GM18507 (cell line): ENCODE measurements at places on chromosomes 6 and 20.

DNA sequence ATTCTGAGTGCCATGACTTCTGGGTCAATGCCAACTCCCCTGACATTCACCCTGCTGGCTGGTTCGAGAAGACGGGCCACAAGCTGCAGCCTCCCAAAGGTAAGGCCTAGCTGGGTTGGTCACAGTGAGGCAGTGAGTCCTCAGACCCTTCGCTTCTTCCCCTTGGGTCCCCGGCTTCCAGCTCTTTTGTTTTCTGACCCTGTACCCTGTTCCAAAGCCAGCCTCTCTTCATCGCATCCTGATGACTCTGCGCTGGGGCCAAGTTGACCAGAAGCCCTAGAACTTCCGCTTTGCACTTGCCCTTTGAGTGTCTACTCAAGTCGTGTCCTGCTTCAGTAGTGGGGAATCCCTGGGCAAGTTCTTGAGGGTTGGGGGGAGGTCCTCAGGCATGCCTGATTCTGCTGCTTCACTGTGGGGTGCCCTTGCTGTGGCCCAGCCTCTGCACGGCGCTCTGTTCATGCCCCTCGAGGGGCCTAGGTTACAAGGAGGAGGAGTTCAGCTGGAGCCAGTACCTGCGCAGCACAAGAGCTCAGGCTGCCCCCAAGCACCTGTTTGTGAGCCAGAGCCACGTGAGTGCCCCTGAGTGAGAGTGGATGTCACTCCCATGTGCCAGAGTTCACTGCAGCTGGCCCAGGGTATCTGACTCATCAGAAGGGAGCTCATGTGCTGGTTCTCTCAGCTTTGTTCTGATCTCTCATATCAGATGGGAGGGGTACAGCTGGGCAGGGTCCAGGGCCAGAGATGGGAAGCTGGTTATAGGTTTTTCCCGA, 23.0 kb downstream of the L3MBTL1 start:
- no peak for DNase-seq

DNA sequence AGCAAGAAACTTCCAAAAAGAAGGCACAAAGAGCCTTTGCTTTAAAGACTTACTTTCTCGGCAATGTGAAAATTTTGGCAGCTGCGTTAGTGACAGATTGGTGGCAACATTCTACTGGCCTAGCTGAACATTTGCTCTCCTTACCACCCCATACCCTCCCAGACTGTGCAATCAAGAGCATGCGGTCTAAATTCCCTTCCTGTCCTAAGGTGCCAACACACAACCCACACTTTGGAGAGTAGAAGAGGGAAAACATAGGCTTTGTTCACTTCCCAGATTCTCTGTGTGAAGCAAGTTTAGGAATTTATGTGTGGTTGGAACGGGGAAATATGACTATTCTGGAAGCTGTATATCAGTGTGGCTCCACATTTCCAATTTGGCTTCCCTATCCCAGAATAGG, 29.8 kb upstream of the NEDD9 start:
- DNase-seq, result no peak

GRCh38 chr6:169169941-169170582, 83.6 kb downstream of the THBS2 start:
- no peak for DNase-seq

DNA sequence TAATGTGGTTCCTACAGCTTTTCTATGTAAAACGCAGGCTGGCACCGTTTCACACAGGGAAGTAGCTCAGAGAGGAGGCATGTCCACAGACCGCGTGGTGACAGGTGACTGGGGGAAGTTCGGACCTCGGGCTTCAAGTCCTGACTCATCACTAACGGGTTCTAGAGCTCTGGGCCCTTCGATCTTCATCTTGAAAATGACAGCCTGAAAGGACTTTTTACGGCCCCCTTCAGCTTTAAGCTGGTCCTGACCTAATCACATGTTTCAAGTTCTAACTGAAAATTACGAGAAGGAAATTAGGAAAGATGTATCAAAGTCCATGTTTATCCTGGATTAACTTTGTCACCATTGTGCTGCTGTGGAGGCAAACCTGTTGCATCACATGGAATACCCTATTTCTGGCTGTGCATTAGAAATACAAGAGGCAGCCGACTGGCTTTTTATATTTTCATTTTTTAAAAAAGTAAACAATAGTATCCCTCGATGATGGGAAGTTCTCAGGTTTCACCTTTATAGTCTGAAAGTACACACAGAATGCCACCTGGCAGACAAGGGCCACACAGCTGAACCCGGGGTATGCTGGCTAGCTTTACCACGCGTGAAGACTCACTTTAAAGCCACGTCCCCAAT, 2.0 kb downstream of the MAN1A1 start:
- no peak for DNase-seq

DNA sequence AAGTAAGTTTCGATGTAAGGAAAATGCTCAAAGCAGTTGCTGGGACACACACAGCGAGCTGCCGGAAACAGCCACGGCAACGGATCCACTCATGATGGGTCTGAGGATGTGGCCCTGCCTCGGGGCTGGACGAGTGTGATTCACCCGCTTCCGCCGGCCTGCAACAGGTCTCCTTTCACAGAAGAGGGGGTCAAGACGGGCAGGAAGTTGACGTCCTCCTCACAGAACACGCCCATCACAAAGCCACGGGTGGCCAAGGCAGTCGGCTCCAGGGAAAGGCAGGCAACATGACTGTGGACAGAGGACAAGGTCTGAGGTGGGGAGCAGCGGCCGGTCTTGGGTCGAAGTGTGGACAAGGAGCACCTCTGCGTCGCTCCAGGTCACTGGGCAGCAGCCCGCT, 29.9 kb upstream of the SMOC2 start:
- DNase-seq, result no peak

DNA sequence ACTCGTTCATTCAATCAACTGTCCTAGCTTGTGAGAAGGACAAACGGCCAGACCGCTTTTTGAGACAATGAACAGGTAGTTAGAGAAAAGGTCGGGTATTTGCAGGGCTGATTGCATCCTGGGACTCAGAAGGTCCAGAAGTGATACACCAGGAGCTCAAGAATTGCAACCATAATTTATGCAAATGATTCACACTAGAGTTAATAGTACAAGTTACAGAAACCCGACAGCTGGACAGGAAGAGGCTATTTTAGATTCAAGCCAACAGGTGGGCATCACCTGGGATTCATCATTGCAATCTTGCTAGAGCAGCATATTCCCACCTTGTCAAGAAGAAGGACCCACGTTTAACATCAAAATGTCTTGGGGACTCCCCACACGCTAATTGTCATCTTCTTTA, 83.5 kb downstream of the TNFAIP3 start:
- DNase-seq, result no peak

DNA sequence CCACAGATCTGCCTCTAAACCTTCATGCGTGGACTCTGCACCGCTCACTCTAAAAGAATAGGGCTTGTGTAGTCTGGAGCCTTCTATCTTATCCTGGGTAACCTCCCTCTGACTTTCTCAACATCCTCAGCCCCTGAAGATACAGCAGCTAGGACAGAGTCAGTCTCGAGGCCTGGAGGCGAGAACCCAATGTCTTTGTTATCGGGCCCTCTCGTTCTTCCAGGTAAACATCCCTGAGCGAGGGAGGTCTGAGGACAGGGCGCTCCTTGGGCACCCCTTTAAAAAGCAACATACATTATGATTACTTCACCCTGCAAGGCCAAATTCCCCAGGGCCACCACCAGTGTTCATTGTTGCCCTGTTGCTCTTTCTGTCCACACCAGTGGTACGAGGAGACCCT, 110.8 kb upstream of the PRND start:
- DNase-seq, result no peak

DNA sequence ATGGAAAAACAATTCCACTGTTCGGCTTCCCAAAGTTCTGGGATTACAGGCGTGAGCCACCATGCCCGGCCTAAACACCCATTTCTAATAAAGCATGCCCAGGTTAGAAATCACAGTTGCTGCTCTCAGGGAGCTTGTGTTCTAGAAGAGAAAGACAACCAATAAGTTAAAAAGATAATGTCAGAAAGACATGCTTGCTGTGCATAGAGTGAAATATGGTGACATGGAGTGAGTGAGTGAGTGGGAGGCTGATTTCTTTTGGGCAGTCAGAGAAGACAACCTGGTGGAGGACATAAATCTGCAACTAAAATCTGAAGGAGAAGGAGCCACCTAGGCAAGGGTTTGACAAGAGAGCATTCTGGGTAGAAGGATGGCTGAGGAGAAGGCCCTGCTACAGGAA, 222.6 kb downstream of the ARID1B start:
- no peak for DNase-seq

GRCh38 chr6:110341663-110342596, 16.2 kb downstream of the METTL24 start:
- no peak for DNase-seq

GRCh38 chr6:56689114-56689513, 46.4 kb upstream of the DST start:
- DNase-seq, result no peak

GRCh38 chr6:84871925-84872324, 107.5 kb upstream of the TBX18 start:
- DNase-seq, result no peak

DNA sequence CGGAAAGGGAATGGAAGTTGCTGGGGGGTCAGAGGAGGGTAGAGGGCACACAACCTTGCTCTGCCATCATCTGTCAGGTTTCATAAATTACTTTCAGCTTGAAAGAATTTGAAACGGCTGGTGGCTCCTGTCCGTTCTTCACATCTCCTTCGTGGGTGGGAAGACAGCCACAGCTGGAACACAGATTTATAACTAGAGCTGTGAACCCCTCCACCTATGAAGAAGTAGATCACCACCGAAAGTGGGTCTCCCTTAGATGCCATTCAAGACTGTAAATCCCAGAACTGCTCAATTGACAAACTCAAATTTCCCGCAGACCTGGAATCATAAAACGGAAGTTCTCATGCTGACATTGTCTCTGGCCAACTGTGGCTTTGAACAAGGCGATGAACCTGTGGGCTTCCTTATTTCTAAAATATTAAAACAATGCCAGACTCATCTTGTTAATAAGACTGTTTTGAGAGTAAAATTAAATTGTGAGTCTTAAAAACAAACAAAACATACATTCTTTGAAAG, 65.3 kb downstream of the BTBD3 start:
- no peak for DNase-seq

- DNase-seq, result no peak
Observed at GRCh38 chr20:62549499-62550086, 73.8 kb upstream of the GATA5 start.

DNA sequence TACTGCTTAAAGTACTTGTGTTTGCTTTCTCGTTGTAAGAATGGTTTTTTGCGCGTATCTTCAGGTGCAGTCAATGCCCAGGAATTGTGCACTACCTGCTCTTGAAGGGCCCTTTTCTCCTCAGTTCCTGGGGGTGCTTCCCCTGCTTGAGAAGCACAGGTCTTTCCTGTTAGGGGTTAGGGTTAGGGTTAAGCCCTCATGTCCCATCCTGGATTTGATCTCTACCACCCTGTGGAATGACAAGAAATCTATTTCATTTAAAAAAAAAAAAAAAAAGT, 39.6 kb upstream of the TBXT start:
- DNase-seq, result no peak

DNA sequence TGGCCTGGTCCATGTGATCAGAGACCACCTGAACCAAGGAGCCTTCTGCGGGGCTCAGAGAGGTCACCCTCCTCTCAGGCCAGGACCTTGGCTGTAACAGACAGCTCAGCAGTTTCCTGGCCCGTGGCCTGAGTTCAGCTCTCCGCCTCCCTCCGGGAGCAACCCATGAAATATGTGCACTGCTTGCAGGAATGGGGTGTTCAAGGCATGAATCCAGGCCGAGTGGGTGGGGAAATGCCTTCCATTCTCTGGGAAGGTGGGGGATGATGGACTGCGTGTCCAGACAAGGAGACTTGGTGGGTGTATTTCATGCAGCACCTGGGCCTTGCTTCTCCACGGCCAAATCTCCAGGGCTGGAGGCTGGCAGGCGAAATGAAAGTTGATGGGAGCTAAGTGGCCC, 46.0 kb downstream of the SIRPA start:
- no peak for DNase-seq

GRCh38 chr20:53611449-53611894, 17.8 kb upstream of the ZNF217 start:
- DNase-seq, result no peak

GRCh38 chr6:19836799-19837510, at the start of gene ID4:
ID4 (plus strand) TSS chr6:19837370; CDS start chr6:19837755, 385 bp downstream.
- DNase-seq, result no peak

- DNase-seq, result no peak
Observed at GRCh38 chr20:57657535-57658446, 37.6 kb upstream of the ZBP1 start.

DNA sequence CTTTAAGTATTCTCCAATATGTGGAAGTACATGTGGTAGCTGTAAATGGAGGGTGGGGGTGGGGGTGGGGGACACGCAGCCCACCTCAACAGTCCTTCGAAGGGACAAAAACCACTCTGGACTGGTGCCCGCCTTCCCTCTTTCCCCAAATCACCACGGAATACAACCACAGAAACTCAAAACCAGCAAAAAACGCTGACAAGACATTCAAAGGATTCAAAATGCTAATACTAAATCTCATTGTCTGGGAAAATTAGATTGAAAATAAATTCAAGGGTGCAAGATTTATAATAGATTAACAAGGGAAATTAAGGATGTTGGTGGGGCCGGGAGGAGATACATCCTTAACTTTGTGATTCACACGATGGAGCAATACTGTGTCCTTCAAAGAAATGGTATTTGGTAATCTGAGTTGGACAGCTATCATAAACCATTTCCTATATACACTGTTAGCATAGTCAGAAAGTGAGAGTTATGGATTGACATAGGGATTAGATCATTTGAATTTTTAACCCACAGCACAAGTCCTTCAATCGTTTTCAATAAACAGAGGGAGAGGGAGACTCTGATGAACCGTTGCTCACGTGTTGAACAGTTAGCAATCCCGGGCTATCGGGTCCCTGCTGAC, 766 bp upstream of the TBC1D22B start:
- no peak for DNase-seq

- no peak for DNase-seq
Observed at GRCh38 chr20:650281-650680, 2.7 kb downstream of the SRXN1 start.

GRCh38 chr6:160519603-160520042, 144.5 kb downstream of the LPA start:
- no peak for DNase-seq

- no peak for DNase-seq
Observed at GRCh38 chr6:56435326-56435725, 187.9 kb upstream of the COL21A1 start.

GRCh38 chr20:45347936-45348778, at the start of gene SDC4:
SDC4 (minus strand) TSS chr20:45348424; CDS start chr20:45348384, 40 bp downstream.
- no peak for DNase-seq

GRCh38 chr6:71902261-71902660, 15.9 kb downstream of the RIMS1 start:
- DNase-seq, result no peak

- DNase-seq, result no peak
Observed at GRCh38 chr6:170046791-170047626, 243.9 kb downstream of the DLL1 start.
